ENCODE measurements at places on chromosomes 13 and 19.

DNA sequence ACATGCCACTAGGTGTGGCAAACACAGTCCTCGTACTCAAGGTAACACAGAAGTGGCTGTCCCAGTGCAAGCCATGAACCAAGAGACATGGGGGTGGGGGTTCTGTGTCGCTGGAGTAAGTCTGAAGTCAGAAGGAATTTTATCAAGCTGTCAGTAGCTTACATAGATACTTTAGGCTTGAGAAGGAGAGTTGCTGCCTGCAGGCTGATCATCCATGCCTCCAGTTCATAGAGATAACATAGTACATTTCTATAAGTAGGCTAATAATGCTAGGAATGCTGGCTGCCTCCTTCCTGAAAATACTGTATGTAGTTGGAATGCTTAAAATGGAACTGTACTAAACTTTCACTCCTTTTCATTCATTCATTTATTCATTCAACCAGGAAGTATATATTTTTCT, 70.1 kb downstream of the CAB39L start:
- no peak for DNase-seq

DNA sequence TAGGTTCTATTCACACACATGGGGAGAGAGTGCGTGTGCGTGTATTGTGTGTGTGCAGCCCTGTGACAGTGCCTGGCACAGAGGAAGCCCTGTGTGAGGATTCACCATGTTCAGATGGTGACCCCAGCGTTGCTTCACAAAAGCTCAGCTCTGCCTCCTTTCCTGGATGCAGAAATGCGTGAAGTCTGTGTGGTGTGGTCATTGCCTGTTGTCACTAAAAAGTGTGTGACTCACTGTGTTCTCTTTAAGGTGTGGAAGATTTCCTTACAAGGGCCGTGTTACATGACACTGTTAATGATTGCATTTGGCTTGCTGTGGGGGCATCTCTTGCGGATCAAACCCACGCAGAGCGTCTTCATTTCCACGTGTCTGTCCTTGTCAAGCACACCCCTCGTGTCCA, 19.5 kb upstream of the DCUN1D2 start:
- no peak for DNase-seq

- DNase-seq = no peak
These were observed at the start of gene FCAR for GRCh38 chr19:54873990-54874389. FCAR (plus strand) TSS chr19:54874235; CDS start chr19:54874290, 55 bp downstream.

DNA sequence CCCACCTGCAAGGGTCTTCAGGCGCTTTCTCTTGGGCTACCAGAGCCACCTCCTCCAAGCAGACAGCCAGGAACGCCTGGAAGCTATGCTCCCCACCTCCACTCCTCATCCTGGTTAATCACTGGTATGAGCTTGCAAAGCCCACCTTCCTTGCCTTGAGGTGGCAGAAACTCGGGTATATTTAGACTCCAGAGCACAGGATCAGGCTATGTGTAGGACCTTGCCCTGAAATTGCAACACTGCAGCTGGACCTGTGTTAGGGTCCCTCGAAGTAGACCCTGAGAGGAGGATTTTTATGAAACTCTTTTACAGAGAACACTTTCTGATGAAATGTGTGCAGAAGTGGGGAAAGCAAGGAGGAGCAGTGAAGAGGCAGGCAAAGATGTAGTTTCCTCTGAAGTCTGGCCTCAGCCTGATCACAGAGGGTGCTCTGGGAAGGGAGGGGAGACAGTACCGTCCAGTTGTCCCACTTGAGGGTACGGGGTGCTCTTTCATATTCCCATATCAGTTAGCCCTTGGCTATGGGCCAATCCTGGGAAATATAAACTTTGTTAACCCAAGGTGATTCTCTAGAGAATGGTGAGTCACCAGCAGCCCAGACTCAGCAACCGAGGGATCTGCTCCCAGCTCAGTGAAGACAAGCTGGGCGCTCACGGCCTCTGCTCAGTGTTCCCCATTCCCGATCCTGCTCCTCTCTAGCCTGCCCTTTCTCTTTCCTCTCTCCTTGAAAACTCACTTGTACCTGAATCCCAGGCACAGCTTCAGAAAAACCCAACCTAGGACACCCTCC, 157.9 kb downstream of the UQCRFS1 start:
- DNase-seq = no peak

DNA sequence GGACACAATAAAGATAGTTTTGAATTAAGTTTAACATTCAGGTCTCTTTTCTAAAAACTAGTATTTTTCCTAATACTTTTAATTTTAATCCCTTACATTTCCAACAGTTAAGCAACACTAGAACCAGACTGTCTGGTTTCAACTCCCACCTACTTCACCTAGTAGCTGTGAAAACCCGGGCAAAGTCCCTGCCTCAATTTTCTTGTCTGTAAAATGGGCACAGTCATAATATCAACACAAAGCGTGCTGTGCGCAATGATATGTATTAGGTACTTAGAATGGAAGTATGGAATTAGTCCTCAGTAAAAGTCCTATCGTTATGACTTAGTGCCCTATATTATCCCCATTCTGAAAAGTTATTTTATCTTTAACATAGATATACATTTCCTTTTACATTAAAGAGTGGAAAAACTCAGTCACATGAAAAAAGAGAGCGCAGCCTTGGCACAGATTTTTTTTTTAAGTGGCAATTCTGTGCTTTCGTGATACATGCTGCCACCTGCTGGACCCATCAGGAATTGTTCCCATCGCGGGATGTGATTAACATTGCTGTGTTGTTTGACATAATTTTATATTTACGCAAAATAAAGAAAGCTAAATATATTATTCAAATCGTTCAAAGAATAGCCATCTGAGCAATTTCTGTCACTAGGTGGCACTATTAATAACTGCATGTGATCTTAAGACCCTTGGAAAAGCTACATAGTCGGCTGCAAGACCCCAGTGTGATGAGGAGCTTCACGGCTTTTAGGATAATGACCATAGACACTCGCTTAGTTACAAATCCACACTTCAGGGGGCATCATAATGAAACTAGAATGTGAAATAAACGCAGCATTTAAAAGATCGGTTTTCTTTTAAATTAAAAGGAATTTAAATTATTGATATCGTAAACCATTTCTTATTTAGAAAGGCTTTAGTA, 59.9 kb downstream of the LIG4 start:
- DNase-seq = peak; percentile 46

- DNase-seq = no peak
These were observed 13.1 kb downstream of the LRCH1 start for GRCh38 chr13:46565808-46566750.

DNA sequence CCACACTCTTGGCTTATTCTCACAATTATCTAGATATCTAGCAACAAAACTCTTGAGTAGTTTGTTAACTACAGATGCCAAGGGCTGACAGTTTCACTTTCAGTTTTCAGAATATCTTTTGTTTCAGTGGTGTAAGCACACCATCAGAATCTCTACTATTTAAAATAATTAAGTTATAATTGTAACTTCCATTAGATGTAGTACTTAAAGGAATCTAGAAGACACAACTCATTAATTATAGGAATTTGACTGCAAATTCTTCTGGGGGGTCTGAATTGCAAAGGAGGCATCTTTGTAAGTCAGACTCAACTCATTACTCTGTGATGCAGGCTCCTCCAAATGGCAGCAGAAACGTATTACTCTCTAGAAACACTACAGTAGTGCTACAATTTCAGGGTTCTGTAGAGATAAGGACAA, 44.9 kb upstream of the USPL1 start:
- DNase-seq = peak; percentile 50

DNA sequence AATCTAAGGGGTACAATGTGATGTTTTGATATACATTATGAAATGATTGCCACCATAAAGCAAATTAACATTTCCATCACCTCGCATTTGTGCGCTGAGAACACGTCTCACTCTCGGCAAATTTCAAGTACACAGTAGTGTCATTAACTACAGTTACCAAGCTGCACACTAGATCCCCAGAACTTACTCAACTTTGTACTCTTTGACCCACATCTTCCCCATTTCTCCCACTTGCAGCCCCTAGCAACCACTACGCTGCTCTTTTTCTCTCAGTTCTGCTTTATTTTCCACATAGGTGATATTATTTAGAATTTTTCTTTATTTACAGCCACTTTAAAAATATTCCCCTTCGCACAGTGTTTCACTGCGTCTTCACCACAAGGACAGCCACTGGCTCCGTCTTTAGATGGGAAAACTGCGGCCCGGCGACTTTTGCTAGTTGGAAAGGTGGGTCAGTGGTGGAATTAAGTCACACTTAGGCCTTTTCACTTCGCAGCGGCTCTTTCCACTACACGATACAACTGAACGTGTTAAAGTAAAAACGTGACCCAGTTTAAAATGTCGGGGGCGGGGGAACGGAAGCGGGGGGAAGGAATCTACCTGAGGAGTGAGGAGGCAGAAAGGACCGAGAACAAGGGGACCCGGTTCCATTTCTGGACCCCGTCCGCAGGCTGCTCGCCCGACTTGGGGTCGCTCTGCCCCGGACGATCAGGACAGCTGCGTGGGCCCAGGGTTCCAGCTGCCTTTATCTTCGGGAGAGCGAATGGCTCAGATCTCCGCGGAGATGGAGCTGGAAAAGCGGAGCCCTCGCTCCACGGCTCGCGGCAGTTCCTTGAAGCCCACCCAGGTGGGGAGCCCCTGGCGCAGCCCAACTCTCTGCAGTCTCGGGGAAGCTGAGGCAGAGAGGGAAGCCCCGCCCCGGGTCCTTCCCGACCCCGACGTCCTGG, 486.1 kb downstream of the UQCRFS1 start:
- DNase-seq = no peak

DNA sequence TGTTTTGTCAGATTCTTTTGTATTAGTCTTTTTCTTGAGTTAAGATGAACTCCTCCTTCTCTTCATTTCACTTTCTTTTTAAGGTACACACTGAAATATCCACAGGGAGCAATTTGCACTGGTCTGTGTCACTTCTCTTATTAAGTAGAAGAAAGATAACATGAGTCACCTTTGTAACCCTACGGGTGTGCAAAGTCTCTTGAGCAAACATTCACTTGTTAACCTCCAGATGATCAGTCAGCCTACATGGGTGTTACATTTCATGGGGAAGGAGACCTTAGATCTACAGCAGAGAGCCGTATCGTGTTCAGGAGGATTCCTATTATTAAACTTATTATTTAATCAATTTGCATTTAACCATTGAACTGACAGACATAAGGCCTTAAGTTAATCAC, 5.1 kb downstream of the ZNF507 start:
- no peak for DNase-seq

DNA sequence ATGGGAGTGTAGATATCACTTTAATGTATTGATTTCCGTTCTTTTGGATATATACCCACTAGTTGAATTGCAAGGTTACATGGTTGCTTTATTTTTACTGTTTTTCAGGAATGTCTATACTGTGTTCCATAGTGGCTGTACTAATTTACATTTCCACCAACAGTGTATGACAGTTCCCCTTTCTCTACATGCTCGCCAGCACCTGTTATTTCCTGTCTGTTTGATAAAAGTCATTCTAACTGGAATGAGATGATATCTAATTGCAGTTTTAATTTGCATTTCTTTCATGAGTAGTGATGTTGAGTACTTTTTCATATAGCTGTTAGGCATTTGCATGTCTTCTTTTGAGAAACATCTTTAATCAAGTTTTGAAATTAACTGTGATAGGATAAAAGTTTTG, 818.6 kb downstream of the SLITRK6 start:
- no peak for DNase-seq

DNA sequence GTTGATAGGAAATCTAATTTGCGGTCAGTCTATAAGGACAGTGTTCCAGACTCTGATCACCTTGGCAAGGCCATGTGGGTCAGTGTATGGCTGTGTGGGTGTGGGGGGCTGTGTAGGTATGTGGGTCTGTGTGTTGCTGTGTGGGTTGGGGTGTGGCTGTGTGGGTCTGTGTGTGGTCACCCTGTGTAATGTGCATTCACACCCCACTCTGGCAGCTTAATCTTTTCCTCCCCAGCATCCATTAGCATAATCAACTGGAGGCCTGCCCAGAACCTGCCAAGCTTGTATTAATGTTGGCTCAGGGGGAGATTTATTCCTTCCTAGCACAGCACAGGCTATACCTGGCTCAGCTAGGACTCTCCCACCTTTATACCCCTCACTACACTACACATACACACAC, 203.2 kb downstream of the TUBA3C start:
- no peak for DNase-seq

DNA sequence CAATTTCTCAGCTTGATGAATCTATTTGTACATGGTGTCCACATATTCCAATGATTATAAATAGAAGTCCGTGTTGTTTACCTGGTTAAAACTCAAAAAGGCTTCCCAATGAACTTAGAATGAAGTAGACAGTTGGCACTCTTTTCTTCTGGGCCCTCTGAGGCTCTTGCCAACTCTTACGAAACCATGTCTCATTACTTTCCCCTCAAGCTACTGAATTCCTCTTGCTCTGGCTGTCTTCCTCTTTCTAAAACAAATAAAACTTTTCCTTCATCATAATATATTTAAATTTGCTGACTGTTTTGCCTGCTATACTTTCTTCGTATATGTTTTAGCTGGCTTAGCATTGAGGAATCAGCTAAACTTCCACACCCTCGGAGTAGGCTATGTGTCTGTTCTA, 139.7 kb downstream of the SLITRK6 start:
- no peak for DNase-seq

DNA sequence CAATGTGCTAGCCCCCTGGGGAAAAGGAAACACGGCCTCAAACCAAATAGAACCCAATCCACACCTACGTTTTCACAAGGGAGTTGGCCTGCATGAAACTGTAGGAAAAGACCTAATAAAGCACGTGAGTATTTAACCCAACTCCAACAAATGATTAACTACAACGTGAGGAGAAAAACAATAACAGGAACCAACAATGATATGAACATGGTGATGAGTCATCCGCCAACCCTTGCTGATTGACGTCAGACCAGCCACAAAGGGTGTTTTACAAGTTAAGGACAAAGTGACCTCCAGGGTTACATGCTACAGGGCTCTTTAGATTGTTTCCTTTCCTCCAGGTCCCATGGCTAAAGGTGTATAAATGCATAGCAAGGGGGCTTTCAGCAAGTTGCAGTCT, 460.5 kb downstream of the COG6 start:
- peak; percentile 48 for DNase-seq

DNA sequence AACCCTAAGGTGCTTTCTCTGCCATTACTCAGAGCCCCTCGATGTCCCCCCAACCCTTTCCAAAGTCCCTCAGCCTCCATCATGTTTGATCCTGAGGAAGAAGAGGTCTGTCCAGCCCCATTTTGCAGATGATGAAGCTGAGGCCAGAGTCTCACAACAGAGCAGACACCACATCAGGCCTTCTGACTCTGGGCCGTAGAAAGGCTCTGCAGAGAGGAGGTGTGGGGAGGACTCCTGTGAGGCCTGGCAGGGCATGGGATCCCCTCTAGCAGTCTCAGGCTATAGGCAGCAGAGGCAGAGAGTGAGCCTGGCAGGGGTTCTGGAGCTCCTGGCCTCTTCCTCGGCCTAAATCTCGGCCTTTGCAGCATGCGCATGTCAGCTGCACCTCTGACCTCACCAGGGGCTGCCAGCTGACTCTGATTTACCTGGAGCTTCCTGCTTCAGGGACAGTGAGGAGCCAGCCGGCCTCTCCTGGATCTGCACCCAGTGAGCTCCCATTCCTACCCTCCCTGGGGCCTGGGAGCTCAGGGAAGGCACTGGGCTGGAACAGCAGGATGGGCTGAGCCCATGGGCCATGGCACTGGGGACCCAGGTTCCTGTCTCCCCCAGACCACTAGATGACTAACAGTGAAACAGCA, 41.7 kb upstream of the VSTM2B start:
- DNase-seq = no peak

GRCh38 chr19:44356383-44357111, at the start of gene ZNF112:
ZNF112 (minus strand) TSS chr19:44356680; CDS start chr19:44340539, 16,141 bp downstream.
- peak; percentile 1 for DNase-seq

- peak; percentile 81 for DNase-seq
These were observed 8.9 kb upstream of the CCDC9 start for GRCh38 chr19:47247308-47247990.
